Activated T-helper 1 cell treated with anti-CD3 and anti-CD28 coated beads, Interleukin-2, amount 50 U/mL, for 16 hours (primary cell): ENCODE measurements at places on chromosomes 3 and 15.

DNA sequence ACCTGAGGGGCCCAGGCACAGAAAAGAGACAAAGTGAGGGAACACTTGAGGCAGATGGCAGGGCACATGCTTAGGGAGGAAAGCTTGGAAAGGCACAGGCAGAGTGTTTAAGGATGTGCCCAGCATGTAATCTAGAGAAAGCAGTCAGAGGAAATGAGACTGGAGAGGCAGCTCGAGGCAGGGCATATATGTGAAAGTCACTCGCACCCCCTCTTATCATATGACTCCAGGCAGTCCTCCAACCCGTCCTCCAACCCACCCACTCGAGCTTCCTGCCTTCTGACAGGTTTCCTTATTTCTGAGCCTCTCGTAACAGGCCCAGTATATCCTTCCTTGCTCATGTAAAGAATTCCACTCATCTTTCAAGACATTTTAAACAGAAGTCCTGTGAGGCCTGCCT is 294.0 kb downstream of the SOX2 start:
- no peak for DNase-seq

- DNase-seq = no peak
Observed at GRCh38 chr15:69144530-69144929, 15.9 kb upstream of the GLCE start.

- DNase-seq = no peak
Observed at GRCh38 chr3:56899851-56900250, 98.1 kb upstream of the ARHGEF3 start.

DNA sequence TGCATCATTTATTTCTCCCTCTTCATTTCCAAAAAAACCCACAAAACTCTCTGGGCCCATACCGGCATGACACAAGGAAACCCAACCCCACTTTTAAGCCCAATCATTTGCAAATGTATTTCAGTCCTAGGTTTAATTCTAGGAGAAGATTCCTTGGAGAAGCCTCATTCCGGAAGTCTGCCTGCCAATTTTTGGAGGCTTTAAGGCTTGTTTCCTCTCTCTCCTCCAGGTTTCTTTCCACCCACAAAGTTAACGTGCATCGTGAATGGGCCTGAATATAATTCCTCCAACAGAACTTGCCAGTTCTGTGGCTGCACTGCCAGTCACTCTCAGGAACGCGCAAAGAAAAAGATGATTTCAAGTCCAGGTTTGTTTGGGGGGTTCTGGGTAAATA is 69.9 kb upstream of the FOXP1 start:
- no peak for DNase-seq

DNA sequence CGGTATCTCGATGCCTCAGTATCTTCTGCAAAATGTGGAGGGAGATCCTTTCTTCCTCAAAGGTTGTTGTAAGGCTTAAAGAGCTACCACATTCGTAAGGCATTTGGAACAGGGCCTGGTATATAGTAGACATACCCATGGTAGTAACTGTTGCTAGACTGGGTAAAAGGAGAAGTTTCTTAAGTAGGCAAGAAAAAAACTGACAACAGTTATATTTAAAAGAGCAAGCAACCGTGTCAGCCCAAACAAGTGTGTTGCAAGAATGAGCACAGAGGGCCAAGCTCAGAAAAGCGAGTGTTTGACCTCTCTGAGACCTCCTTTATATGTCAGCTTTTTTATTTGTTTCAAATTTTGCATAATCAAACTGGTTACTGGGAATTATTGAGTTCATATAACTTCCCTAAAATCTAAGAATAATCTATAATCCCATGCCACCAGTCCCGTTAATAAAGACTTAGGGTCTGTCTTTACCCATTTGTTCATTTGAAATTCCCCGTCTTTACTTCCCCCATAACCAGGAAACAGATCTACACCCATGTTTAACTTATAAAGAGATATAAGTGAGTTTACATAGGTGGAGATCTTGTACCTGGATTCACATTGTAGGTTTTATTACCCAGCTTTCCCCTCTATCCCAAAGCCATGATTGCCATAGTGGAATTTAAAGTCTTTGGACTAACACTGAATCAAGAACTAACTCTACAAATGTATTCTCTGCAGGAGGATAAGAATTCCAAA is 7.3 kb downstream of the B3GNT5 start:
- no peak for DNase-seq

DNA sequence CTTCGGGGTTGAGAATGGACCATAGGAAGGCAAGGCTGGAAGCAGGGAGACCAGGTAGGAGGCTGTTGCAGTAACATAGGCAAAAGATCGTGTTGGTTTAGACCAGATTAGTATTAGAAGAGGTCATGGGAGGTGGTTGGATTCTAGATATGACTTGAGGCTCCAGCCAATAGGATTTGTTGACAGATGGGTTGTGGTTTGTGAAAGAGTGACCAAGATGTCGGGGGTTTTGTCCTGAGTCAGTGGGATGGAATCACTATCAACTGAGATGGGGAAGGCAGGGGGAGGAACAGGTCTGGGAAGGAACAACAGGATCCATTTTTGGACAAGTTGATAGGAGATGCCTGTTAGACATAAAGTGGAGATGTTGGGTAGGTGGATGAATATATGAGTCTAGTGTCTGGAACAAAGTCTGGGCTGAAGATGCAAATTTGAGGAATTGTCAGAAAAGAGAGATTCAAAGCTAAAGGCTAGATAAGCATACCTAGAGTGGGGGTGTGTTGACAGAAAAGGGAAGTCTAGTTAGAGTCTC is 95.5 kb upstream of the NPHP3 start:
- DNase-seq = no peak

DNA sequence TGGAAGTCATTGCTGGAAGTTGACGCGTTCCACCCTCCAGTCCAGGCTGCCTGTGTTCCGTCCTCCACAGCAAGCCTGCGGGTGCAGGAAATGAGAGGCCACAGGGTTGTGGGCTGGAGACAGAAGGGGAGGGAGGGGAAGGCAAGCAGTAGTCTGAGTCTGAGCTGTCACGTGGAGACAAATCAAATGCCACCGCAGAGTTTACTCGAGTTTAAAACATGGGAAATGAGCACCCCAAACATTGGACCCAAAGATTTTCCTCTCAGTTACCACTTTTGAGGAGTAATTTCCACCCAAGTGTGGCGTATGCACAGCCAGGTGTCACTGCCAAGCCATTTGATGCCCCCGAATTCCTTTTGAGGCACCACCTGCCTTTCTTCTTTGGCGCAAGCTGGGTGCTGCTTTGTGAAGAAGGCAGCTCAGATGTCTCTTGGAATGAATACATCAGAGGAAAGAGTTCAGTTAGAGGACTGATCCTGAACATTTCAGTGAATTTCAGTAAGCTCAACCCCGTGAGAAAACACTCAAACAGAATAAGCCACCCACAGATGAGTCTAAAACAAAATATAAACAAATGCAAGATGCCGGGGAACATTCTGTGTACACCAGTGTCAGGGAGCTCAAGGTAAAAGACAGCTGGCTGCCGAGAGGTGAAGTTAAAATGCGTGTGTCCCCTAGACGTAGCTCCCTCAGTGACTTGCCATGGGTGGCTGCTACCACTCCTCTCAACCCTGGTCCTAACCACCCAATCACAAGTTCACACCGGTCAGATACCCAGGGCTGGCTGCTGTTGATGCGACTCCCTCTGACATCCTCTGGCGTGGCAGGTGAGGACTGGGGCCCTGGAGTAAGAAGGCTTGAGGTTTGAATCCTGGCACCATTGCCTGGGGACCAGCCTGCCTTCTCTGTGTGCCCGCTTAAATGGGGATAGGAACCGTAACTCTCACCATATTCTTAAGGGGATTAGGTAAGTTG is 203.8 kb downstream of the UACA start:
- DNase-seq = peak; percentile 29

GRCh38 chr15:40695469-40695890 is 506 bp downstream of the RAD51 start:
- no peak for DNase-seq

DNA sequence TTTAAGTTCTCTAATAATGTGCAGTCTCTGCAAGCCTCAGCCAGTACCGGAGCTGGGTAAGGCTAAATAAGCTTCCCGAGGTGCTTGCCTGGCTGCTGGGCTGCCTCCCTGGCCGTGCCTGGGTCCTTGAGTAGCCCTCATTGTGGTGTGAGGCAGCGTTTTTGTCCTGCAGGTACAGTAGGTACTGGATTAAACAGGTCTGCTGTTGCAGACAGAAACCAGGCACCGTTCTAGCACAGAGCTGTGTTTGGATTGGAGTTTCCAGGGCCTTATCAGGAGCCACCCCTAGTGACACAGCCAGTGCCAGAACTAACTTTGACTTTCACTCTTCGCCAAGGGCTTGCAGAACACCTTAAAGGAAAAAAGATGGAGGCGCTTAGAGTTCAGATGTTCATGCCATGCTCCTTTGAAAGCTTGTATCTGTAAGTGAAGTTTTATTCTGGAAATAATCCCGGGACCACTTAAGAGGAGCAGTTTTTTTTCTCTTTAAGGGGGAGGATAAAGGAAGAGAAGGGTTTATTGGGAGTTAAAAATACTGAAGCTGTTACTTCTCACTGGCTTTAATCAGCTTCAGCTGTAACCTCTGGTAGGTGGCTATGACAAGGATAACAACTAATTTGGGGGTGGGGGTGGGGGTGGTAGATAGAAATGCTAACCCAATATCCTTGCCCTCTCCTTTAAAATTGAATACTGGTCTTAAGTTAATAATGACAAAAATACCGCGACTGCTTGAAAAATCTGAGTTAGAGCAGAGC is 126.8 kb downstream of the MITF start:
- no peak for DNase-seq

GRCh38 chr15:49494842-49495241 is 71.8 kb downstream of the FGF7 start:
- no peak for DNase-seq

- no peak for DNase-seq
Observed at GRCh38 chr3:19139863-19140262, 8.4 kb upstream of the KCNH8 start.
